ENCODE measurements at places on chromosomes 6 and 20.
A peak's percentile ranks its signal among the peaks of the same experiment; 100 is the strongest.

- DNase-seq, result no peak
These were observed 136.8 kb upstream of the LRFN2 start for GRCh38 chr6:40723967-40724366.

DNA sequence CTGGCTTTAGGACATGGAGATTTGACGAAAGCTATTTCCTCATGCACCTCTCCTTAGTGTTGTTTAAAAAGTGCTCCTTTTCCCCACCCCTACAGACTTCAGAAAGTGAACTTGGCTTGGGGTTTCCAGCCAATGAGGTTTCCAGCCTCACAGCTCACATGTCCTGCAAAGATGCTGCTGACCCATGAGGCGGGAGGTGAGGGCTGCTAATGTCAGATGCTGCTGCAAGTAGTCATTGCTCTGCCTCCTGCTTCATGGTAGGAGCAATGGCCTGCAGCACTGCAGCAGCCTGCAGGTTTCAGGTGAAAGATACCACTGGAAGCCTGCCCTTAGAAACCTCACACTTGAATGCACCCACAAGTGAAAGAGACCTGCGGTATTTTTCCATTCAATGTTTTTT, 112.8 kb downstream of the LAMP5 start:
- DNase-seq, result no peak

DNA sequence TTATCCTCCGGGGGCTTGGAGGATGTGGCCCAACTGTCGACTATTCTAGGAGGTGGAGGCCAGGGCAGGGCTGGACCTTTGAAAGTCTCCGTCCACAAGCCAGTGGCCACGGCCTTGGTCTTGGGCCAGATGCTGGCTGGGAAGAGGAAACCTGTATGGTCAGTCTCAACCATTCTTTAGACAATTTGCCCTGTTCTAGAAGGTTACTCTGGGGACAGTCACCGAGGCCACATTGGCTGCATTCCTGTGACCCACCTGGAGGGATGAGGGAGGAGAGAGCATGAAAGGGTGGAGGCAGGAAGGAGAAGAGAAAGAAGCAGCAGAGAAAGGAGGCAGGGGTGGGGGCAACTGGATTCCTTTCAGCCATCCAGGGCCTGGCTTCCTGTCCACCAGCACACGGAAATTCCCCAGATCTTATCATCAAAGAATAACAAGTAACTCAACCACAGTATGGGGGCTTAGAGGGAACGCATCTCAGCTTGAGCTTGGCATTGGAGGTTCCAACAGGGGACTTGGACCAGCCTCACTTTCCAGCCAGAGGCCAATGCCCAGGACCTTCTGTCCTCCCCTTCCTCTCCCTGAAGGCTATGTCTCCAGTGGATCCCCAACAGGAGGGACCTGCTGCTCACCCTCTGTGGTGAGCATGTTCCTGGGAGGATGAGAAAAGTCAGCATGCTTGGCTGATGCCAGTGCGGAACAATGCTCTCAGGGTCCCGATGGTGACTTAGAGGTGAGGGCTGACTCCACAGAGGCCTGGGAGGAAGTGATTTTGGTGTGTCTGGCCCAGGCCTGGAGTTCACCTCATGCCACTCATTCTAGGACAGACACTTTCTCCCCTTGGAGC, 30.4 kb downstream of the TGM2 start:
- peak; percentile 72 for DNase-seq

DNA sequence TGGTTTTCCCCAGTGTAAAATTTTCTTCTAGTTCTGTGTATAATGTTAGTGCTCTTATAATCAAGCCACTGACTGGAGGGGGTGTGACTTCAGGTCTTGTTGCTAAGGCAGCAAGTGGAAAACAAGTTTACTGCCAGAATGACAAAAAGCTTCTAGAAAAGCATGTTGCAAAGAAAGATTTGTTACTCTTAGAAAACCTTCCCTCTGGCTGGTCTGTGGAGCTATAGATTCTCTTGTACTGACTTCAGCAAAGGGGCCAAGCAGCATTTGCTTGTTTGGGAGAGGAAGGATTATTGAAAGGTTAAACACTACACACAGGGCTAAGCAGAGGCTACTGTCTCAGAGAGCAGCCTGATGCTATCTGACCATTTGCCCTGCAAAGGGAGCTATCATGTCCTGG, 288.8 kb downstream of the BTBD9 start:
- DNase-seq, result no peak

DNA sequence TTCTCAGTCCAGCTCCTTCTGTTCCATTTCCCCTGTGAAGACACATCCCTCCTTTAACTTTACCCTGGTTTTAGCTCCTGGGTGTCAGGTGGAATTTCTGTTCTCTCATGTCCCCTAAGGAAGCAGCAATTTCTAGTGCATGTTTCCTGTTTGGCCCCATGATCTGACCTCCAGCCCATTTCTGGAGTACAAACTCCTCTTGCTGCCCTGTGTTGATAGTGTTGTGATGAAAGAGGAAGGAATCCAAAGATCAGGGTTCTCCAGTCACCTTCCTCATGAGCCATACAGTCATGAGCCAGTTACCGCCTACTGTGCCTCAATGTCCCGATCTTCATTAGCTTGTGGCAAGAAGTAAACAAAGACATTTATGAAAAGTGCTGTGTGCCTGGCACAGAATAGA, 97.4 kb downstream of the PHACTR1 start:
- DNase-seq, result no peak

GRCh38 chr20:19137641-19138040, 74.8 kb upstream of the SLC24A3 start:
- no peak for DNase-seq

- peak; percentile 95 for DNase-seq
These were observed 18.3 kb downstream of the HIVEP2 start for GRCh38 chr6:142926494-142927270.

- DNase-seq, result no peak
These were observed 51.5 kb upstream of the TRIM26 start for GRCh38 chr6:30264743-30265142.

DNA sequence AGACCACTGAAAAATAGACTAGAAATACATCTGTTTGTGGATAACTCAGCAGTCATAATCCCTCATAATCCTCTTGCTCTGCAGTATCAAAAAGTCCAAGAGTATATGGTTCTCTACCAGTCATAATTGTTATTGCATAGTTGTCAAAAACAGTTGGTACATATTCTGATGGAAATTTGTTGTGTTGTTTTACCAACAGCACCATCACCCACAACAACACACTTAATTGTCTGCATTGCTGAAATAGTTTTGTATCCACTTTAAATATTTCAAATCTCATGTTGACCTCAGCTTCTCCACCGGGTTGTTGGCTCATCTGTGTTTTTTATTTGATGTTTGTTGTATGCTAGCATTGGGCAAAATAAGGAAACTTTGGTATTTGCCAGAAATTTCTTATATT, 39.4 kb downstream of the ITCH start:
- DNase-seq, result no peak

GRCh38 chr20:35838205-35838604, 66.4 kb downstream of the PHF20 start:
- no peak for DNase-seq

DNA sequence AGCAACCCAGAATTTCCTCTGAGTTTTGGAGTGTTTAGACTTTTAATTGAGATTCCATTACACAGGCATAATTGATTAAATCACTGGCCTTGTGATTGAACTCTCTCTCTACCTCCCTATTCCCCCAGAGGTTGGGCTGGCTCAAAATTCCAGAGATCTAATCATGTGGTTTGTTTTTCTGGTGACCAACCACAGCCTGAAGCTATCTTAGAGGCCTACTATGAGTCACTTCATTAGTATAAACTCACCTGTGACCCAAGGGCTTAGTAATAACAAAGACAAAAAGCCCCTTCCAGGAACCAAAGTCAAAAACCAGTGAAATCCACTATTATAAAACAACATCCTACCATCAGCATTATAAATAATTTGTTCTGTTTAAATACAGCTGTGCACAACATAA, 992.5 kb upstream of the CITED2 start:
- no peak for DNase-seq

DNA sequence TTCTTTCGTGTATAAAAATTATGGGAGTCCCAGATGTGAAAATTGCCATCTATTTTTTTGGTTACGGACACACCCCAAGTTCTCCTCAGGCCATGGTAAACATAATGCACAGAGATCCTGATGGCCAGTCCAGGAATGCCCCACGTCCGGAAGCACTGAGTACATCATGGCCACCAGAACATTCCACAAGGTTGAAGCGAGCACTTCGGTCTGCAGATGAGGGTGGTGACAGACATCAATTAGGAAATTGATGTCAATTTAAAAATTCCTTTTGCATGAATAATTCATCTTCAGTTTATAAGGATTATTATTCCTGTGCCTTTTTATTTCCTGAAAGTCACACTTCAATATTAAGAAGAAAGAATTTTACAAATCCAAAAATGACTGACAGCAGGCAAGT, 13.2 kb upstream of the EXOC2 start:
- DNase-seq, result no peak

DNA sequence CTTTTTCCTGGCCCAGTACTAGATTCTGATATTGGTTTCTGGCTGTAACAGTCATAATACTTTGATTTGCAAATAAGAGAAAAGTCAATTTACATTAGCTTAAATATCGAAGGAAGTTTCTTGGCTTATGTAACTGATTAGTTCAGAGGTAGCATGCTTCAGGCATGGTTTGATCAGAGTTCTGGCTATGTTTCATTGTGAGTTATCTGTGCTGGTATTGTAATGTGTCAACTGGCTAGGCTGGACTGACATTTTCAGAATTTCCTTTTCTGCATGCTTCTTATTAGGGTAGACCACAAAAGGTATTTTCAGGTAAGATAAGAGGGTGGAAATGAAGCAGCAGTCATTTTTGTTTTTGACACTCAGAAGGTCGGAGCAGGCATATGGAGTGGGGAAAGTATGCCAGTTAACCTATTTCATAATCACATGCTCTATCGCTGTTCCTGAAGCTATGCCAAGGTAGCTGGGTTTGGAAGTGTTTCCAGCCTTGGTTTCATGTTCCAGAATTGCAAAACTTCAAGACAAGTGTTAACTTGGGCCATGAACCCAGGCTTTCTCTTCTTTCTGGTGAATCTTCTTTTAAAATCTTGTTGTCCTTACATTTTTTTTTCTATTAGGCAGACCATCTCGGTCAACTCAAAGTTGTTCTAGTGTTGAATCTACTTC, 244.9 kb downstream of the DHX35 start:
- no peak for DNase-seq

DNA sequence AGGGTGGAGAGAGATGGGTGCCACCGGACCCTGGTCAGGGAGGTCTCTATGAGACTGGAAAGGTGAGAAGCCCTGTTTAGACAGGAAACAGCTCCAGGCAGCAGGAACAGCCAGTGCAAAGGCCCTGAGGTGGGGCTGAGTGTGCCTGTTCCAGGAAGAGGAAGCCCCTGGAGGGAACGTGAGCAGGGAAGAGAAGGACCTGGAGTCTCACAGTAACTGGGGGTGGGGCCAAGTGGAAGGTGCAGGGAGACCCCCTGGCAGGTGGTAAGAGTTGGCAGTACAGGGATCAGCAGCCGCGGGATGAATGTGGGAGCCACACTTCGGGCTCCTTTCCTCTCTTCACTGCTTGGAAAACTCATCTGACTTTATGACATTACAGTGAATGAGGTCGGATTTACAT, 43.8 kb upstream of the CST5 start:
- no peak for DNase-seq

DNA sequence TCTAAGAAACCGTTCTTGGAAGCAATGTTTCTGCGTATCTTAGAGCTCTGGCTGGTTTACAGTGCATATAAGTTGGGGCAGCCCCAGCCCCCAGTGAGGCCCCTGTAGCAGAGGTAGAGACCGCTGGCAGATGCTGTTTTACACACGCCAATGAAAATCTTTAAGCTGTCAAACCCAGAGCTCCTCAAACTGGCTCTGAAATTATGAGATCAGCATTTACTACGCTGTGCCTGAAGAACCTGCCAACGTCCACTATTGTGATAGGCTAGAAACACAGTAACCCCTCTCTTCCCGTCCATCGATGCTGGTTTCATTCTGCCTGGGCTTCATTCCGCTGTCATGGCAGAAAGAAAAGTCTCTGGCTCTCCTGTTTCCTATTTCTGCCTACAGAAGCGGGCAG, 160.6 kb downstream of the SMOC2 start:
- DNase-seq, result no peak

DNA sequence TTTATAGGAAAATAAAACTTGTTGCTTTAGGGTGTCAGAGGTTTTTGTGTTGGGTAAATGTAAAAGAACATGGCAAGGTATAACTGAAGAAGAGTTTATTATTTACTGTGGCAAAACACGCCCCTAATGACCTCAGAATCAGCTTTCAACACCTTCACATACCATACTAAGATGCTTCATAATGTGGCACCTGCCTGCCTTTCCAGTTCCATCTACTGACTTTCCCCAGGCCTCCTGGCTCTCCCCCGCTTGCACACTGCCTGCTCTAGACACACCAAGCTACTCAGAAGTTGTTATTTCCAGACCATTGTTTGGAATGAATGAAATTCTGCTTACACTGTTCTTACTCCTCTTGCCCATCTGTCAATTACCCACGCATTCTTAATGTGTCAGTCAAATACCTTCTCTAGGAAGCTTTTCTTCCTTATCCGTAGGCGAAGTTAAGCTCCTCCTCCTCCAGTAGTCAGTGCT, 1.8 kb downstream of the TIAM2 start:
- DNase-seq, result no peak

DNA sequence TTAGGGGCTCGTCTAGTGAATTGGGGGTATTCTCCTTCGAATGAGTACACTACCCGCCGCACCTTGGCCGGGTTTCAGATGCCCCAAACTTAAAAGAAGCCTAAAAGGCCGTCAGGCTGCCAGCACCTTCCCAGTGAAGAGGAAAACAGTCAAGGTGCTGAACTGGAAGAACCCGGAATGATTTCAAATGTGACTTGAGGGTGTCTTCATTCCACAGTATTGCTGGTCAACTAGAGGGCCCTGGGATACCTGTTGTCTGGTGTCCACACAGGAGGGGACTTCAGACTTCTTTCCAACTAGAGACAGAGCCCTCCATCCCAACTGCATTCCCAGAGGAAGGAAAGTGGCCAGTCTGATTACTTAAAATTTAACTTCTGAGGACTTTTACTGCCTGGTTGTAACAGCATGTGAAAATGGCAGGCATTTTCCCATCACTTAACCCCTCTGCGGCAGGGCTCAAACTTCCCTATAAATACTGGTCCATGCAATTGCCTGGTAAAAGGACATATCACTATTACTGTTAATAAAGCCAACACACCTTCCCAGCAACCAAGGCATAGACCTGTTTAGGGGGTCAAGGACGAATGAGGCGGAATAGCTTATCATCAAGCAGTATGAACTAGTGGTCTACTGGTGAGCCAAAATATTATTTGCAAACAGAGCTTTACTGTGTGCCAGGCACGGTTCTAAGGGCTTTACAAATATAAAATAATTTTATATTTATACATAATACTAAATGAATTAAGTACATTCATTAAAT, 651 bp upstream of the SAMHD1 start:
- no peak for DNase-seq

GRCh38 chr6:106385530-106385929, 25.0 kb downstream of the CRYBG1 start:
- no peak for DNase-seq

DNA sequence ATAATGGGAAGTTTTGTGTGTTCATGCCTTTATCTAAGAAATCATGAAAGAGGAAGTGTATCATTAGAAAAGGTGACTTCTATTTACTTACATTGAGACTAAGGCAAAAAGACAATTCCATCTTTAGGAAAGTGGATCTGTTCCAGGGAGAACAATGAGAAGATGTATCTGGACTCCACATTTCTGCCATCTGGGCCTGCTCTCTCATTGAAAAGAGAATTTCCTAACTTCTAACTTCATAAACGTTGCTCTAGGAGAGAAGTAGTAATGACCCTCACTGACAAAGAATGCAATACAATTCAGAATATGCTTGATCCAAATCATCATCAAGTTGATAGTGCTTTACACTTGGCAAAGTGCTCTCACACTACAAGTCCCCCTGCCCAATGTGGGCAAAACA, 294.2 kb downstream of the OGFRL1 start:
- DNase-seq, result no peak
